ENCODE measurements at places on chromosomes 7 and 10. TPM values are rescaled to one million over a fixed set of nuclear protein-coding genes. Genes with fewer than 3 reads are reported as not detected.

Gene BTBD16
- total RNA-seq, result not detected

Gene ANXA7
- total RNA-seq, result 103 TPM

Gene PILRA
- 0.89 TPM for total RNA-seq

Gene UPK3BL2
- 0.89 TPM for total RNA-seq

Gene INSIG1
- 269 TPM for total RNA-seq

Gene CPN1
- not detected for total RNA-seq

Gene TMEM273
- not detected for total RNA-seq

Gene GNAI1
- total RNA-seq, result 32.8 TPM

All from smooth muscle cell of the umbilical artery (primary cell).